ENCODE measurements at places on chromosomes 16 and 17.

DNA sequence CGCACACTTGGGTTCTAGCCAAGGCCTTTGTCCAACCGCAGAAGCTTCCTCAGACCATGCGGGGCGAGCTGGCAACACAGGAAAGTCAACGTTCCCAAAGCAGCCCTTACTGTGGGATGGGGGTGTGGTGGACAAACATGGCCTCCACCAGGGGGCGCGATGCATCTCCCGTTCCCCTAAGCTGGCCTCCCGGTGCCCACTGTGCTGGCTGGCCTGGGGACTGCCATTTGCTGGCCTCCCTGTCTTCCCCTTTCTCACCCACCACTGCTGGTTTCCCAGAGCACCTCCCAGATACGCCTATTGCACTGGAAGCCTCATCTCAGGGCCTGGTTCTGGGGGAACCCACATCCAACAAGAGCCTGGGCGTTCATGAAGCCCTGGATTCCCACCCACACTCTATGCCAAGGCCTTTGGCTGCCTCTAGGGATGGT is 145.3 kb downstream of the IRF8 start:
- DNase-seq, result peak; percentile 8

DNA sequence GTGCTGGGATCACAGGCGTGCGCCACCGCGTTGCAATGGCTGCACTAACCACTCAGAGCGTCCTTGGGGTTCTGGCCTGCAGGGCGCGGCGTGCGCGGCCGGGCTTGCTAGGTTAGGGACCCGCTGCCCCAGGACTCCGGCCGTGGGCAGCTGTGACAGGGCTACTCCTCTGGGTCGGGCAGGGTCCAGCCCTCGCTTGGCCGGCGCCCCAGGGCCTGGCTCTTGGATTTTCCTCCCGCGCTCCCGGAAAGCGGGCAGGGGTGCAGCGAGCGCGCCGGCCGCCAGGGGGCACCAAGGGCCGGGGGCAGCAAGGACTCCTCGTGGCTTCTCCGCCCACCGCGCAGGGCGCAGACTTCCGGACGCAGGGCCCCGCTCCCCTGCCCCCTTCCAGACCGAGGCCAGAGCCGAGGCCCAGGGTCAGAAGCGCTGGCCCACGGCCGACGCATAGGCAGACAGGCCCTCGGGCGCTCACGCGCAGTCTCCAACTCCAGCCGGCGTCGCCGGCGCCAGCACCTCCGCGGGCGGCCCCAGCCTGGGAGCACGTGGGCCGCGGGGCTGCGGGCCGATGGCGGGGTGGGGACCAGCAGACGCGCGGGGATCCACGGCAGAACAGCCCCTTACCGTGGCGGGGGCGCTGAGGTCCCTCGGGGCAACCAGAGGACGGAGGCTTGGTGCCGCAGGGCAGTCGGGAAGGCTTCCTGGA is 355 bp downstream of the TLE7 start:
- no peak for DNase-seq

DNA sequence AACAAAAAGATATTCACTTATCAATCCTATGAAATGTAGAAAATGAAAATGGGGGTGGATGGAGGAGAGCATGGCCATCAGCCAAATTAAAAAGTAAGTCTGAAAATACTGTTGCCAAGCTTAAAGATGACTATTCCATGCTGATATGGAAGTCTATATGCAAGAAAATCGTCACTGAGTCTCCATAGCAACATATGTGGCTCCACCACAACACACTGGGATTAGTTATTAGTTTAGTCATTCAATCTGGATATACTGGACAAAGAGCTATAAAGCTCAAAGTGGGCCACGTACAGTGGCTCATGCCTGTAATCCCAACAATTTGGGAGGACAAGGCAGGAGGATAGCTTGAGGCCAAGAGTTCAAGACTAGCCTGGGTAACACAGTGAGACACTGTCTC is 24.7 kb upstream of the PSMD7 start:
- DNase-seq, result no peak

- DNase-seq, result no peak
Measured at GRCh38 chr17:4859816-4860625, 26.9 kb downstream of the MINK1 start.

DNA sequence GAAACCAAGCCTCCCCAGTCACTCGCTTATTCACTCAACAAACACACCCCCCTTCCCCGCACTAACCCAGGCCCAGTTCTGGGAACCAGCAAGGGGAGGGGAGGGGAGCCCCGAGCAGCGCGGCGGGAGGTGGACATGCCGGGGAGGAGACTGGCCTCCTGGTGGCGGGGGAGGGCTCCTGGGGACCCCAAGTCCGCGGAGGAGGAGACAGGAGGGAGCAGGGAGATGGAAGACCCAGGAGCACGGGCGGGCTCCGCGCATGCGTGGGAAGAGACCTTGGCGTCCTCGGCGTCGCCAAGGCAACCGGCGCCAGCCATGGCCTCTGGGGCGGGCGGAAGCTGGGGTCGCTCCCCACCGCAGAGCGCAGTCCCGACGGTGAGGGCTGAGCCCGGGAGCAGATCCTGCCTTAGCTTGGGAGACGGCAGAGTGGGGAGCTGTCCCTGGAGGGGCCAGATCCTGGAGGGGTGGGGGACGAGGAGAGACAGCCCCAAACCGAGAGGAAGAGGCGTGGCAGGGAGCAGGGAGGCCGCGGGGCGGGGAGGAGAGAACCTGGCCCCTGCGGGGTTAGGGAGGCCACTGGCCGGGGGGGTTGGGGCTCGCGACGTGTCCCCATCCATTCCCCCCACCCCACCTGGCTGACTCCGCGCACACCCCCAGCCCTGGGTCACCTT is at the start of gene PRR29:
PRR29 (plus strand) TSS at position 302 of the 671 bp plus-strand sequence; CDS start at position 316, 14 bp downstream.
- no peak for DNase-seq

DNA sequence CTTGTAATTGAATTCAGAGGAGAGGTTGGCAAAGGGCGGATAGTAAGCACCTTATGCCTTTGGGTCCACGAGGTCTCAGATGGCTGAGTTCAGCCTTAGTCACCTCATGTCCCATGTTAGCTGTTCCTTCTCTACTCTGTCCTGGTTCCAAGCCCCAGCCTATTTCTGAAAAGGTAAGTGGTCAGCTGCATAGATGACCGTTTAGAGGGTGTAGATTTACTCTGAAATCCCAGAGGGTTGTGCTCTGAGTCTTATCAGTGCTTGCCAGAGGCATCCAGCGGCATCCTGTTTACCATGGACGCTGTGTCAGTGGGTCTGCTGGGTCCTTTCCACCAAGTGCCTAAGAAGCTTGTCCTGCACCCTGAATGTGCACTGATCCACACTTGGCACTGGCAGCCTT is 1.9 kb downstream of the ZNF778 start:
- DNase-seq, result no peak

DNA sequence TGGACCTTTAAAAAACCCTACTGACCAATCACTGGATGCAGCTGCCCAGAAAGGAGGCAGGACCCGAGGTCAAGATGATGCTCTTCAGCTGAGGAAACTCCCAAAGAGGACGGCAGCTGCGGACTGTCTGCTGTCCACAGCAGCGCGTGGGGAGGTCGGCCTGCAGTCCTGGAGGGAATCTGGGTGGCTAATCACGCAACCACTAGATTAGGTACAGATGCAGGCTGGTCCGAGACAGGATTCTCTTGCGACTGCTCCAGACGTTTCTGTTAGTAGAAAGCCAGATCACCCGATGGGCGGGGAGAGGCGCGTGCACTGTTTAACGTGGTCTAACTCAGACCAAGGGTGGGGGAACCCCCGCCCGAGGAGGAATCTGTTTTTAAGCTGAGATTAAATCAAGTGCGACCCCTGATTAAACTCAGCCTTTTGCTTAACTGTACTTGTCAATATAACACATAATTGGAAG is 8.8 kb downstream of the CTRB2 start:
- DNase-seq, result no peak

DNA sequence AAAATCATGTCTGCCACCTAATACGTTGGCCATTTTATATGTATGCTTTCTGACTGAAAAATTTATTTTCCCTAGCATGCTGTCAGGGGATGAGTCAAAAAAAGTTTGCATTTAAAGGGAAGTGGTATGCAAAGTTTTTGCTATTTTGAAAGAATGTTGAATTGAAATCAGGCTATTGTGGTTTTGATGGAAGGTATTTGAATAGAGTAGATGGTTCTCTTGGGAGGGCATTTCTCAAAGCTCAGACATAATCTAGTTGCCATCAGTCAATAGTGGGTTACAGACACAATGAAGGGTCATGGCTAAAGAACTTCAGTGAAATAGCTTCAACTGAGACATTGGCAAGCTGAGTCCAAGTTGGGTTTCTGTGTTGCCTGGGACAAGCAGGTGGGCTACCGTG is 102.4 kb downstream of the MAP2K6 start:
- DNase-seq, result no peak

GRCh38 chr17:10668775-10669174 is 11.7 kb upstream of the MYH3 start:
- DNase-seq, result no peak

- peak; percentile 13 for DNase-seq
Measured at GRCh38 chr17:66580956-66581391, 253.9 kb upstream of the CACNG5 start.

GRCh38 chr17:31289790-31290189 is 7.2 kb downstream of the OMG start:
- DNase-seq, result no peak

DNA sequence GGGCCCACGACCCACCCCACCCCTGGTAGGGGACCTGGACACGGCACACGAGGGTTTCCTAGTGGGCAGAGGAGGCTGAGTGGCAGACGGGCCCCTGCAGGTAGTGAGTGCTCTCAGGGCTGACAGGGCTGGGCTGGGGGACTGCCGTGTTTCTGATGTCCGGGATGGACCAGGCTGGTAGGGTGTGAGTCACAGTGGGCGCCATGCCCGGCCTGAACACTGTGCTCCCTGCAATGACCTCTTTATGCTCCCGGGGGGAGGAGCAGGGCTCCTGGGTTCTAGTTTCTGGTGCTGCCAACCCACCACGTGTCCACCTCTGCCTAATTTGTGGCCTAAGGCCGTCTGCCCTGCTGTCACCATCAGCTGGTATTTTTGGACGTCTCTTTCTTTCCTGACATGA is 26.3 kb downstream of the ARHGAP23 start:
- peak; percentile 25 for DNase-seq

- DNase-seq, result no peak
Measured at GRCh38 chr17:50063561-50064252, 7.8 kb downstream of the ITGA3 start.

GRCh38 chr17:74663561-74663960 is 40.0 kb upstream of the CD300E start:
- no peak for DNase-seq

- DNase-seq, result no peak
Measured at GRCh38 chr16:57031156-57031555, 41.8 kb downstream of the NLRC5 start.

Measured in Panc1 (cell line).